AG08395 (cell line): ENCODE measurements at places on chromosomes 5 and 9.
A peak's percentile ranks its signal among the peaks of the same experiment; 100 is the strongest.

DNA sequence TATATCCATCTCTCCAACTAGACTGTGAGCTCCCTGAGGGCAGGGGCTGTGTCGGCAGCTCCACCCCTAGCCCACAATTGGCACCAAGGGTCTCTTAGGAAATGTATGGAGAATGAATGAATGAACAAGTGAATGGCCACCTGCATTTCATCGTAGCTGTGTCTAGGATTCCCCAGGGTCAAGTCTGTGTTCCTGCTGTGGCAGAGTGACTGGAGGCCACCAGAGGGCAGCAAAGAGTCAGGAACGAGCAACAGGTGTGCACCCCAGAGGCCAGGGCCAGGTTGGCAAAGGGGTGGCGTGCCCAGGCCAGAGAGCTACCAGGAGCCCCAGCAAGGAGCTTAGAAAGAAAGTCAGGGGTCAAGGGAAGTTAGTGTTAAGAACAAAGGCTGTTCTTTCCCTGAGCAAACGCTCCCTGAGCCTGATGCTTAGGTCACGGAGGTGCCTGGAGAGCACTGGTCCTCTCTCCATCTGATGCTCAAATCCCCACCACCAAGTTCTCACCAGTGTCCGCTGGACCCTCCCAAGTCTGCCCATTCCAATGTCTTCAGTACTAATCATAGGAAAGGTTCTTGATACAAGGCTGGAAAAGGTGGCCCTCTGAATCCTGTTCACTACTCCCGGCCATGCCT lies 160.7 kb downstream of the PAX5 start:
- DNase-seq, result peak; percentile 78

- DNase-seq, result no peak
Measured at GRCh38 chr5:74266836-74267235, 373.7 kb downstream of the ENC1 start.

GRCh38 chr5:37900692-37901091 lies 60.9 kb upstream of the GDNF start:
- peak; percentile 63 for DNase-seq

DNA sequence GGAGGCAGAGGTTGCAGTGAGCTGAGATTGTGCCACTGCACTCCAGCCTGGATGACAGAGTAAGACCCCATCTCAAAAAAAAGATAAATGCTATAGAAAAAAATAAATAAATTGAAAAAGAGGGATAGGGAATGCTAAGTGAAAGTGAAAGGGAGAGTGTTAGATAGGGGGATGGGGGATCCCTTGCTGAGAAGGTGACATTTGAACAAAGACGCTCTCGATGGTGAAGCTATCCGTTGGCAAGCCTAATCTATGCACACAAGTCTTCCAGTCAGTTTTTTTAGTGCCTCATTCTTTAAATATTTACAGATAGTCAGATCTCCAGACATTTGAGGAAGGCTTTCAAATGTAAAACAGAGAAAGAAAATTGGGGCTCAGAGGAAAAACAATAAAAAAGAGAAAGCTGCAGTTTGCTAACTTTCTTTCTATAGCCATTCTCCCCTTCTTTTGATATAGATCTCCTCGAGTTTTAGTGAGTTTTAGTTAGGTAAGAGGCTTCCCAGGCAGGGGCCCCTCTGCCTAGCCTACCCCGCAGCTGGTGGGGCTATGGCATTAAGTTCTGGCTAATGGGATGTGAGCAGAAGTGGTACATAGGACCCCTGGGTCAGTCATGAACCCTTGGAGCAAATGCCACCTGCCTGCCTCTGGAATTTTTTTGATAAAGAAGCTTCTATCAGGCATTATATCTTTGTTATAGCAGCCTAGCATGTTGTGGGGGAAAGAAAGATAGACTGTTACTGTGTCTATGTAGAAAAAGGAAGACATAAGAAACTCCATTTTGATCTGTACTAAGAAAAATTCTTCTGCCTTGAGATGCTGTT lies 12.0 kb downstream of the GLRX start:
- DNase-seq, result no peak

DNA sequence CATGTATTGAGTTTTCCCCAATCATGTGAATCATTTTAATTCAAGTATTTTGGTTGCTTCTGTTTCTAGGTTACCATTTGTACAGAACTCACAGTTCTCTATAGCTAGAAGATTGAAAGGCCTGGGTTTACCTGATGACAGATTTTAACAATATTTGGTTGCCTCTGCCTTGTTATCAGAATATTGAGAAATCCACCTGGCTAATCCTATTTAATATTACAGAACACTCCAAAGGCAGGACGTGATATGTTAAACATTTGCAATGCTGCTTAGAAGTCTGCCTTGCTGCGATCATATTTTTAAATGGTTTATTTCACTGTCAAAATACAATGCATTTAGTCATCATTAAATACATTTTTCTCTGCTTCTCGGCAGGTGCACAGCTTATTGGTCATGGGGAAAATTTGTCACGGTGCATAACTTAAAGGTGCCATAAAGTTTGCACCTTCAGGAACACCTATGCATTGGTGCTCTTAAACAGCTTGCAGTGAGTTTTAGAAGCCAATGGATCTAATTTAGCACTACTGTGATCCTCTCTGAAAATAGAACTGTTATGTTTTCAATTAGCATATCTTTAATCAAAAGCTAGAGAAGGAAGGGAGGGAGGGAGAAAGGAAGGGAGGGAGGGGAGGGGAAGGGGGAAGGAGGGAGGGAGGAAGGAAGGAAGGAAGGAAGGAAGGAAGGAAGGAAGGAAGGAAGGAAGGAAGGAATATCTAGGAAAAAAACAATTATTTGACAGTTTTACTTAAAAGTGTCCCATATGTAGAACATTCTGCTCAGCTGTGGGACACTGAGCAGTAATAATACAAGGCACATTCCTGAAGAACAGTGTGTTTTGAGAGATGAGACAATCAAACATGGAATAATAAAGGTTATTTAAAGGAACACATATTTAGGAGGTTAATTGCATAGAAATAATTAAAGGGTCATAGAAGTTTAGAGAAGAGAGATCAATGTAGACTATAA lies 15.5 kb upstream of the DAPK1 start:
- DNase-seq, result no peak

DNA sequence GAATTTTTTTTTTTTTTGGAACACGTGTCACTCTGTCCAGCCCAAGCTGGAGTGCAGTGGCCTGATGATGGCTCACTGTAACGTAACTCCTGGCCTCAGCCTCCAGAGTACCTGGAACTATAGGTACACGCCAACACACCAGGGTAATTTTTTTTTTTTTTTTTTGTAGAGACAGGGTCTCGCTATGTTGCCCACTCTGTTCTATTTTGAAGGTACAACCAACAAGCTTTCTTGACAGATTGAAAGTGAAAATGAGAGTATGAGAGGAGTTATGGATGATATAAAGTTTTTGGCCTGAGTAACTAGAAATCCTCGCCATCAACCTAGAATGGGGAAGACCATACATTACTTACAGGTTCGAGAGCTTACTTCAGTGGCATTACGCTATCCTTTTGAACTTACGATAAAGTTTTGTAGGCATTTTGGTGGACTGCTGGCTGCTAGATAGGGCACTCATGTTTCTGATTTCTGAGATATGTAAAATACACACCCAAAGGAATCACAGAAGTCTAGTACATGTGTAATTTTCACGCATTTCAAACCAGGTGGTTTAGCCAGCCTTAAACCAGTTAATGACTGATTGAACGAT lies 806 bp upstream of the CDC42SE2 start:
- no peak for DNase-seq
